NCI-H146 (cell line): ENCODE measurements at places on chromosomes 4 and X.
A peak's percentile ranks its signal among the peaks of the same experiment; 100 is the strongest.

DNA sequence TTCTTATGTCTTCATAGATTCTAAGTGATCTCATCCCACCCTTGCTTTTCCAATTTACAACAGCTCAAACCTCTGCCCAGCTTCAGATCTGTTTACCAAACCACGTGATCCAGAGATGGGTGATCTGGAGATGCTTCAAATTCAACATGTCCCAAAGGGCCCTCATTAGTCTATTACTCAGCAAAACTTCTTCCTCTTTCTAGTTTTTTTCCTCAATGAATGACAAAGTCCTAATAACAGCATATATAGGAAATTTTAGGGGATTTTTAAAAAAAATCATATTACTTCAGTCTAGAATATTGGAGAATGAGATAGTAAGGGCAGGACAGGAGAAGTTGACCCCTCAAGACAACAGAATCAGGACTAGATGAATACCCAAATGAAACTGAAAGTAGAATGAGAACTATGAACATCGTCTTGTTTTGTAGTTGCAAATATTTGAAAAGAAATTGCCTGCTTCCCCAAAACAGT is 127.1 kb downstream of the CFAP299 start:
- DNase-seq, result no peak

GRCh38 chrX:3968749-3969148 is 255.3 kb upstream of the PRKX start:
- DNase-seq, result no peak

GRCh38 chrX:109871121-109871888 is 131.6 kb upstream of the TMEM164 start:
- DNase-seq, result no peak

GRCh38 chrX:68995780-68996551 is 167.1 kb downstream of the EFNB1 start:
- DNase-seq, result no peak

DNA sequence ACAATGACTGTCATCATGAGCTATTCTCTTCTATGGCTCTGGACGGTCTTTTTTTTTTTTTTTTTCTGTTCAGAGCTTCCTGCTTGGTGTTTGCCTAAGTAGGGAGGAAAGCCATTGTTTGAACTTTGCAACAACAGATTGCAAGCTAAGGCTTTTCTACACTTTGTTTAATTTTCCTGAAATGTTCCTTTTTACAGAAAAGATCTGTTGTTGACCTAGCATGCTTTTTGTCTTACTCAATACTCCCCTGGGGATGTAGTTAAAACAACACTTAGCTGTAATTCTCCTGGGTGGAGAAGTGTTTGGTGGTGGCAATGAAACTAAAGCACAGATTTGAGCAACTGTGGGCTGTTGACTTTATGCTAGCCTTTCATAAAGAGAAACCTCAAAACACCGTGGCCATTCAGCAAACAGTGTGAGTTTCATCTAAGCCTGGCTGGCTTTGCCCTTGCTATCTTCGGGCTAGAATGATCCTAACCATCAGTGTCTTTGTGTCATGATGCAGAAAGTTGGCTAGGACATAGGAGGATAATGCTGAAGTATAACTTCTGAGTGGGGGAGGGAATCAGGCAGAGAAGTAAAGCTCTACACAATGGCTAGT is 110.5 kb downstream of the ANXA3 start:
- peak; percentile 50 for DNase-seq

- peak; percentile 63 for DNase-seq
Measured at GRCh38 chrX:39335513-39336235, 534.4 kb downstream of the MID1IP1 start.

DNA sequence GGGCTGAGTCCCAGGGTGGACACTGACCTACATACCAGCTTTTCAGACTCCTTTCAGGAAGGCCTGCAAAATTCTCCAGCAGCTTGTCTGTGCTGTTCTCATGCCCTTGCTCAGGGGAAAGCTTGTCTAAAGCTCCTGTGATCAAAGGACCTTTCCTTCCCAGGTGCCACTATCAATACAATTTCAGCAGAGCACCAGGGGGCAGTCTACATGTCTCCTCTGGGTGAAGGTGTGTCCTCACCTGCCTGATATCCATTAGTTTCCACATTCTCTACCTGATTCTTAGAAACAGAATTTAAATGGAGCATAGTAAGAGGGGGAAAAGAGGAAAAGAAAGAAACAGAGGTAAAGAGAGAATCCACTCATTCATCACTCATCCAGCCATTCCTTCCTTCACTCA is 114.2 kb downstream of the PPARGC1A start:
- DNase-seq, result no peak

GRCh38 chr4:139266583-139267257 is 13.3 kb downstream of the MGARP start:
- peak; percentile 53 for DNase-seq

- no peak for DNase-seq
Measured at GRCh38 chr4:172105918-172106317, 292.7 kb downstream of the GALNTL6 start.

- no peak for DNase-seq
Measured at GRCh38 chr4:110959041-110959643, 336.3 kb upstream of the PITX2 start.

DNA sequence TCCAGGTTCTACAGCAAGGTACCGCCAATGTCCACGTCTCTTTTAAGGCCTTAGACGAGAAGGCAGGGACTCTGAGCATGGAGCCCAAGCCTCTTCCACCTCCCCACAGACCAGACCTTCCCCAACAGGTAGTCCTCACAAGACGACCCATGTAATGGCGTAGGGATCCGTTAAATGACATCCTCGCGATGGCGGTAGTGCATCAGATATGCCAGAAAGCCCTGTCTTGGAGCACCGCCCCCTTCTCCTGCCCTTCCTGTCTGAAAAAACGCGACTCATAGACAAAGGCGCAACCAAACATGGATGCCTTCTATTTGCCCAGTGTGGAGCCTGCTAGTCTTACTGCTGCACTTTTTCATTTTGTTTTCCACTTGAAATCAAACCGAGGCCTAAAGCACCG is 185.4 kb downstream of the OR13H1 start:
- peak; percentile 32 for DNase-seq

- no peak for DNase-seq
Measured at GRCh38 chr4:136690360-136690759, 841.9 kb downstream of the PCDH18 start.

- no peak for DNase-seq
Measured at GRCh38 chr4:189293459-189293858, 647.2 kb upstream of the FRG1 start.

DNA sequence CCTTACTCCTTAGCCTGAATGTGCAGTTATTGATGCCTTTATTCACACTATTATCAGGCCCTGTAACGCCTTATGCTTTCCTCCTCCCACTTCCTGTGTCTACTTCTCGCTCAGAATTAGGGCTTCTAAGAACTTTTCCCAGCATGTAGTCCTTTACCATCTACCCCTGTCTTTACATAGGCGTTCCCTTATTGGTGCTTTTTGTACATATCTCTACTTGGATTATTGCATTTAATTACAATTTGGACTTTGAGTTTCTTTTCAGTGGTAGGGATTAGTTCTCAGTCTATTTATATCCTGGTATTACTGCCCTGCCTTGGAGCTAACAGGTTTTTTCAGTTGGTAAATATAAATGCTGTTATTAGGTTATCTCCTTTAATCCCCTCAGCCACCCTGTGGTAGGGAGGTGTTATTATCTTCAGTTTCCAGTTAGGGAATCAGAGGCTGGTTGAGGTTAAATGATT is 84.0 kb downstream of the RBPJ start:
- DNase-seq, result no peak

DNA sequence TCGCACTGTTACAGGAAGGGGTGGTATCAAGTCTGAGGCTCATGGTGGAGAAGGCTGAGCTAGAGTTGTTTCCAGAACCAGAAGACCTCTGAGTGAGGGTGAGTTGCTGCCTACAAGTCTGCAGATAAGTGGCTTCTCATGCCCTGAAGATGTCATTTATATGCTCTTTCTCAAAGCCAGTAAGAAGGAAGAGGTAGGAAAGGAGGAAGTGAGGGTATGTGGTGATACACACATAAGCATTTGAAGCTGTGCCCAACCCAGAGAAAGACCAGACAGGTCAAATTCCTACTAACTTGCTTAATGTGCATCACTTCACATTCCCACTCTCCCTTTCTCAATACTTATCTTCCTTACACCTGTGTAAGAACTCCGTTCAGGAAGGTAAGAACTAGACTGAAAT is at the start of gene PPBP:
PPBP (minus strand) TSS at position 130 of the 400 bp plus-strand sequence; CDS start at position 43, 87 bp downstream.
- no peak for DNase-seq

DNA sequence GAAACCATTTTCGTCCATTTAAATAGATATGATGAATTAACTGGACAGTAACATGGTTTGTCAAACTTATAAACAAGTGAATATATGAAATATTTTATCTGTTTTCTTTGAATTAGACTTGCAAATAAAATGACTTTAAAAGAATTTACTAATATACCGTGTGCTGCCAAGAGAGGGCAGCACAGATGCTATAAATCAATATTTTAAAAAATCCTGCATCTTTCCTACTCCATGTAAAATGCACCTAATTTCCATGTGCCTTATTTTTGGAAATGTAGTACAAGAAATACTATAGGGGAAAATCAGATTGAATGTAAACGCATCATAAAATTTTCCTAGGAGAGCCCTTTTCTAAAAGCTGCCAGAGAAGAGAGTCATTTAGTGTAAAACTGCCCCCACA is 62.2 kb downstream of the PRKX start:
- DNase-seq, result peak; percentile 9

DNA sequence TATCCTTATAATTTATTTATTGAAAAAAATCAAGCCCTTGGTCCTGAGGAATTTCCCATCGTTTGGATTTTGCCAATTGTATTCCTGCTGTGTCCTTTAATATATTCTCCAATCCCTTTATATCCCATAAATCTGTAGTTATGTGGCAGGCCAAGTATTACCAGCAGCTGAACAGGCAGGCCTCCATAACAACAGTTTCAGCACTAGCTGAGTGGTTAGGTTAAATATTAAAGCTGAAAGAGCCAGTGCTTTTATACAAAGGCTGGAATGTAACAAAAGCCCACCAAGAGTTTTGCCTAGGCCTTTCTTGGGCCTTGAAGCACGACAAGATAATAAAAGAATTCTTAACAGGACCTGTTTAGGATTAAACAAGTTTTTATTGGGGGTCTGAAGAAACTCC is 366.6 kb upstream of the GALNT7 start:
- DNase-seq, result no peak

- DNase-seq, result no peak
Measured at GRCh38 chr4:155679343-155679742, 12.7 kb downstream of the GUCY1A1 start.

DNA sequence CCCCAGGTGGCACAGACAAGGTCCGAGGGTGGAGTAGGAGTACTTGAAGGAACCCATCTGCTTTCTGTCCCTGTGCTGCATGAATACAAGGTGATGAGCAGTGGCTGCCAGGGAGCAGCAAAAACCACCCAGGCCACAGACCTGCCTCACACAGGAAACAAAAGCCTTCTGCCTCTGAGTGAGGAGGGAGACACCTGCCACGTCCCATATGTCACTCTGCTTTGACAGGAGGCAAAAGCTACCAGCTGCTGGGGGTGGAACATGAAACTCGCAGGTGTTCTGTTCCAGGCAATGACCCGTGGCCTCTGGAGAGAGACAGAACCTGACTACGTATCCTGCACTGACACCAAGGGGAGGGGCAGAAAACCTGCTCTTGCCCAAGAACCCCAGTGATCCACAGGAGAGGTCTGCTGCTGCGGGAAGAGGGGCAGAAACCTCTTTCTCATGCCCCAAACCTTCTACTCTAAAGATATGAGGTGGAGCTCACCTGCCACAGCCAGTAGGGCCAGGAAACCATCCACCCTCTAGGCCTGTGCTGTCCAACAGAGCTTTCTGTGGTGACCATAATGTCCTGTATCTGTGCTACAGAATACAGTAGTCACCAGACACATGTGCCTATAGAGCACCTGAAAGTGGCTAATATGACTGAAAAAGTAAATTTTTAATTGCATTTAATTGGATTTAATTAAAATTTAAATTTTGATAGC is 172.9 kb downstream of the PRDM5 start:
- peak; percentile 93 for DNase-seq

GRCh38 chr4:112938461-112939058 is 110.9 kb upstream of the ANK2 start:
- peak; percentile 10 for DNase-seq

GRCh38 chrX:129678614-129679195 is 23.9 kb upstream of the APLN start:
- DNase-seq, result peak; percentile 66

DNA sequence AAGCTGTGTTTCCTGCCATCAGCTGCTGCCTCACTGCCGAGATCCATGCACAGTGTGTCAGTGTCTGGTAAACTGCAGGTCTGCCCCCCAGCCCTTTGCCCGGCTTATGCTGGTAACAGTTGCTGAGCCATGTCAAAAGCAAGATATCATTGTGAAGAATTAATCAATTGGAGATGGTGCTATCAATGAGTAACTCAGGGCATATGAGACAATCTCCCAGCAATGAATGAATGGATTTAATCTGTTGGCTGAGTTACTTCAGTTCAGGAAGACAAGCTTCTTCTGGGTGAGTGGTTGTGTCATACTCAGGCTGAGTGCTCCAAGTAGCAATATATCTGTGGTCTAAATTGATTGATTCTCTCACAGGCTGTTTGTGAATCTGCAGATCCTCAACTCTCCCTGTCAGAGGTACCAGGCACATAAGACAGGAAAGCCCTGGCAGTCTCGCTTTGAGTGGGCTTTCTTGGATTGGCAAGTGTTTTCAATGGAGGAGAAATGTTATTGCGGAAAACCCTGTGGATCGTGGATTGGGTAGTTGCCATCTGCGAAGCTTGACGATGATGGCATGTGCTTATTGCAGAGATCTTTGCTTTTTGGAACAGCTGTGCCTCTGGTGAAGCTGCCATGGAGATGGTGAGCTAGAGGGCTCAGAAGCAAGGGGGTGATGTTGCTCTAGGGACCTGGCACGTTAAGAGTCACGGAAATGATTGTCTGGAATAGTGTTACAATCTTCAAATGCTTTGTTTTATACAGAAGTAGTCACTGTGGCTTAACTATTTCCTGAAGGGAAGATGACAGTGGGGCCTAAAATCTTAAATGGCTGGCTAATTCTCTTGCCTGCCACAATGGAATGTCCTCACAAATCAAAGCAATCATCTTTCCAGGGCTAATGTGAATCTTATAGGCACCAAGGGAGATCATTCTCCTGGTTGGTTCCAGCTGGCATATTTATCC is 147.6 kb upstream of the TBC1D9 start:
- DNase-seq, result no peak

- no peak for DNase-seq
Measured at GRCh38 chrX:18935893-18936292, 48.0 kb downstream of the PHKA2 start.

DNA sequence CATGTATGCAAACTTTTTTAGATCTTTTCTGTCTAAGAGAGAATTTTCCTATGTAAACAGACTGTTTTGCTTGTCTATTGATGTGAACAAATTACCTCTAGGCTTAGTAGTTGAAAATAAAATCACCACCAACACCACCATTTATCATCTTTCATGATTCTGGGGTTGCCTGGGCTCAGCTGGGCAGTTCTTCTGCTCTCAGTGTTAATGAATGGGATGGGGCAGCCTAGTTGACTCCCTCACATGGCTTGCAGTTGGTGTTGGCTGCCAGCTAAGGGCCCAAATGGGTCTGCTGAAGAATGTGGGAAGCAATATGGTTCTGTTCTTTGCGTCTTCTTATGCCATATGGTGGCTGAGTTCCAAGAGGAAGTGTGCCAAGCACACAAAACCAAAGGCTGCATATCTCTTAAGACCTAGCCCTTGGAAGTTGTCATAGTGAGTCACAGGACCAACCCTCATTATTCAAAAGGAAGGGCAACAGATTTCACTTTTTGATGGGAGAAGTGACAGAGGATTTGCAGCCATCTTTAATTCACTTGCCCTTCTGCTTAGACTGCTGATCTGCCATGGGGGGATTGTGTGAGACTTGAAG is 17.9 kb downstream of the REELD1 start:
- no peak for DNase-seq
